ENCODE measurements at places on chromosomes 13 and 19. TPM values are rescaled to one million over a fixed set of nuclear protein-coding genes. Genes with fewer than 3 reads are reported as not detected.

DNA sequence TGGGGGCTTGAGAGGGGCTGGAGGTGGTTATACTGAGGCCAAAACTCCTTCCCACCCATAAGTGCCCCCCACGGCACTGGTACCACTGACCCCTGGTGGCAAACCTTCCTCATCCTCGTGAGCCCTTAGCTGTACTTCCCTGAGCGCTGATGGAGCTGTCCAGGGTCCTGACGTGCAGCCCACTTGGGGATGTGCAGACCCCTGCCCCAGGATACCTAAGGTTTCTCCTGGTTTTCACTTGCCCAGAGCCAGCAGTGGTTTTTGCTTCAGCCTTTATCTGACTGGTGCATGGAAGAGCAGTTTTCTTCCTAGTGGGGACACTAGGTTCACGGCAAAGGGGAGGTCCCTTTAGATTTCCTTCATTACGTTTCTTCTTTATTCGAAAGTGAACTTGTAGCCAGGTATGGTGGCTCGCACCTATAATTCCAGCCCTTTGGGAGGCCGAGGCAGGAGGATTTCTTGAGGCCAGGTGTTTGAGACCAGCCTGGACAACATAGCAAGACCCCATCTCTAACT, 28.7 kb upstream of the KCTD15 start:
- DNase-seq: peak; percentile 74

Gene MEIOSIN
- polyA plus RNA-seq: not detected

Gene NKG7
- polyA plus RNA-seq: 2.1 TPM

- DNase-seq: no peak
Measured at GRCh38 chr13:46632176-46632575, 79.2 kb downstream of the LRCH1 start.

DNA sequence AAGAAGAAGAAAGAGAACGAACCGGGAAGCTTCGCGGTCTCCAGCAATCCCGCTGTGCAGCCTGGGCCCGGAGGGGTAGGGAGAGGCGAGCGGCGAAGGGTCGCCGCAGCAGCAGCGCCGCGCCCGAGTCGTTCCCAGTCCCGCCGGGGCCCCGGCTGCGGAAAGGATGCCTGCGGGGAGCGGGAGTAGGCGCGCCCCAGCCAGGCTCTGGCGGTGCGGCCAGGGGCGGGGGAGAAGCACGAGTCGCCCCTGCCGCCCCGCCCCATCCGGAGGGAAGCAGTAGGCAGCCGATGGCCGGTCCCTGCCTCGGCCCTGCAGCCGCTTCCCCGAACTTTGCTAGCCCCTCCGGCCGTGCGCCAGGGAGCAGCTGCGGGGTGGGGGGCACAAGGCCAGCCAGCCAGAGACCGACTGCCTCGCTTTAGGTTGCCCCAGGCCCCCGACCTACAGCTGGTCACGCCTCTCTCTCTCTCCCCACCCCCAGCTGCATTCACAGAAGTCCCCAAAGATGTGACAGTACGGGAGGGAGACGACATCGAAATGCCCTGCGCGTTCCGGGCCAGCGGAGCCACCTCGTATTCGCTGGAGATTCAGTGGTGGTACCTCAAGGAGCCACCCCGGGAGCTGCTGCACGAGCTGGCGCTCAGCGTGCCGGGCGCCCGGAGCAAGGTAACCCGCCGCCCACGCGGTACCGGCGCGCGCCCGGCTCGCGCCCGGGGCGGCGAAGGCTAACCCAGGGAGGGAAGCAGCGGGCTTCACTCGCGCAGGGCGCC, 1.1 kb downstream of the VSTM2B start:
- no peak for DNase-seq

GRCh38 chr19:40601134-40601974, at the start of gene LTBP4:
LTBP4 (plus strand) TSS chr19:40601369; CDS start chr19:40601388, 19 bp downstream.
- DNase-seq: no peak

- no peak for DNase-seq
Measured at GRCh38 chr13:68806125-68806524, 1301.5 kb upstream of the ATXN8OS start.

GRCh38 chr19:19493841-19494546, 21.4 kb downstream of the TSSK6 start:
- no peak for DNase-seq

Gene ZNF418
- polyA plus RNA-seq: 30.0 TPM

DNA sequence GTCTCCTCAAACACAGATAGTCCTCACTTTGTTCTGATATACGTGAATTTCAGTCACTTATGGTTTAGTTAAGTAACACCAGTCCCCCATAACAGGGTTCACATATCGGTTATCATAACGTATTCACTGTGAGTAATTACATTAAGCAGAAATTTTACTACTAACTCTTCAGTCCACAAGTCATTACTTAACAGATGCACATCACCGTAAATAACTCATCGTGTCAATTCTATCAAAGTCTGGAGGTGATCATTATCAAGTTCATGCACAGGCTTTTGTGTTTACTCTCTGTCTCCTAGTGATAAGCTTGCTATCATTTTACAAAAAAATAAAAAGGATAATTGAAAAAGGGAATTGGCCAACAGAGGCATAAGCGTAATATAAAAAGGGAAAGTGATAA, 287.4 kb upstream of the ATXN8OS start:
- DNase-seq: no peak

DNA sequence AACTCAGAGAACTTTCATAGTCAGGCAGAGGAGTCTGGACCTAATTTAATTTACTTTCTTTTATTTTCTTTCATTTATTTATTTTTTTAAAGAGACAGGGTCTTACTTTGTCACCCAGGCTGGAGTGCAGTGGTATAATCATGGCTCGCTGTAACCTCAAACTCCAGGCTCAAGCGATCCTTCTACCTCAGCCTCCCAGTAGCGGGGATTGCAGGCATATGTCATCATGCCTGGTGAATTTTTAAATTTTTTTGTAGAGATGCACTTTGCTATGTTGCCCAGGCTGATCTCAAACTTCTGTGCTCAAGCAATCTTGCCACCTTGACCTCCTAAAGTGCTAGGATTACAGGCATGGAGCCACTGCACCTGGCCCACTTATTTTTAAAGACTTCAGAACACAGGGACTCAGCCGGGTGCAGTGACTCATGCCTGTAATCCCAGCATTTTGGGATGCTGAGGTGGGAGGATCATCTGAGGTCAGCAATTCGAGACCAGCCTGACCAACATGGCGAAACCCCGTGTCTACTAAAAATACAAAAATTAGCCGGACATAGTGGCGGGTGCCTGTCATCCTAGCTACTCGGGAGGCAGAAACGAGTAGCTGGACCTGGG, 50.6 kb downstream of the KLF5 start:
- DNase-seq: no peak

DNA sequence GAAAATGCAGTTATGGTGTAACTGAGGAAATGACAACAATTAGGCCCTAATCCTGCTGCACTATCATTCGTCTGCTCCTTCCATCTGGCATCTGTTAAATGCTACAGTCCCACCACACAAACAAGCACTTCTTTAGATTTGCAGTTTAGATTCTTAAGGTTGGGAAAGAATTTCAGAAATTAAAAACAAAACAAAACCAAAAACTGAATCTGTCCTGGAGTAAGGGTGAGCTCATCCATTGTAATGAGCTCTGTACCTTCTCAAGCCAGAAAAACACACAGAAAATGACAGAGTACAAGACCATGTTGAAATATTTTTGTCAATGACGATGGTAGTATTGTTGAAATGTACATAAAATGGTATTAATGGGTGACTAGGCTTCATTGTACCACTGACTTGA, 28.3 kb downstream of the SMAD9 start:
- DNase-seq: no peak

Gene ZNF66
- 7.7 TPM for polyA plus RNA-seq

GRCh38 chr13:86585835-86586234, 786.6 kb upstream of the SLITRK6 start:
- DNase-seq: peak; percentile 76

DNA sequence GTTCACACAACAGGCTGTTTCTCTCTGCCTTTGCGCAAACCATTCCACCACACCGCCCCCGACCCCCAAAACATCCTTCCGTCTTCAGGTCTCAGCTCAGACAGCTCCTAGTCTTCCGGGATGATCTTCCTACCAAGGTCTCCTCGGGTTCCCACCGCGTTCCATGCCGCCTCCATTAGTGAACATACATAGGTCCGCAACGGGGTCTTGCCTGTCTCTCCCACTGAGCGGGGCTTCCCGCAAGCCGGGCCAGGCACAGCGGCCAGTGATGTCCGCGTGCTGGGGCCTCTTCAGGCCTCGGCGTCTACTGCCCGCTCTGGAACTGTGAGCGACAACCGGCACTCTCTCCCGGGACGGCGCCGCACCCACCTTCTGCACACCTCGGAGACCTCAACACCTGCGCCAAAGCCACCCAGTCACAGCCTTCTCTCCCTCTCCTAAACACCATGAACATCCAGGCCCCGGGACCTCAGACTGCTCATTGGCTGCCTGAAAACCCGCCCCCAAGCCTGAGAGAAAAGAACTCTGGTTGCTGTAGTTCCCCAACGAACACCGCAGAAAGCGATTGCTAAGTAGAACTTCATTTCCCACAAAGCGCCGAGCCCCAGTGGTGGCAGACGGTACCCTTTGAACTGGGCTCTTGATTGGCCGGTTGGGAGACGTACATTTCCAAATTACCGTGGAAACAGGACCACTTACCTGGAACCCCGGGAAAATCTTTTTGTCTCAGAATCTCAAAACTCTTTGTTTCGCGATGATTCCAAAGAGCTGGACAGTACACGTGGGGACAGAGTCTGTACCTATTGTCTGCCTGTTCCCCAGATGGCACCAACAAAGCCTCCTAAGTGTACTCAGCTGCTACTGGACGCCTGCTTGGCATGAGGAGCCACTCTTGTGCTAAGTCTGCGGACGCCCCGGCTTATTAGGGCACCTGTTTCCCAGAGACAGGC, 9.5 kb downstream of the DYRK1B start:
- peak; percentile 94 for DNase-seq

Gene ANKLE1
- 0.91 TPM for polyA plus RNA-seq

Gene HCST
- polyA plus RNA-seq: 5.2 TPM

- DNase-seq: no peak
Measured at GRCh38 chr13:24925318-24926231, 161.6 kb downstream of the RNF17 start.

- no peak for DNase-seq
Measured at GRCh38 chr19:47303966-47304365, 5.7 kb upstream of the C5AR1 start.

Gene ZNF93
- polyA plus RNA-seq: 14.5 TPM

Gene RNF225
- not detected for polyA plus RNA-seq

- no peak for DNase-seq
Measured at GRCh38 chr19:17944301-17944700, 11.5 kb downstream of the CCDC124 start.

GRCh38 chr19:6226012-6226411, 53.8 kb downstream of the MLLT1 start:
- no peak for DNase-seq

DNA sequence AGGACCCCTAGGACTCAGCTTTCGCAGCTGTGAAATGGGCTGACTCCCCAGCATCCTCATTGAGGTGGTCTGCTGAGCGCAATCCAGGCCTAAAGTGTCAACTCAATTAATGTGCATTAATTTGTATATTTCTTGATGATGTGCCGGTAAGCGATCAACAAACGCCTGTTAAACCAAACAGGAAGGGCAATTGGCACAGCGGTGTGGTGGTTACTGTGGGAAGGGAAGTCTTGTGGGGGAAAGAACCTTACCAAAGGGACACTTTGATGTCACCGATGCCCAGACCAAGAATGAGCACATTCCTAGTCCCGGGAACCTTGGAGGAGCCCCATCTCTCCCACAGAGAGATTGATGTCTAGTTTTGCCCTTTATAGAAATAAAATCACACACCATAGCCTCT, 1.6 kb downstream of the JAK3 start:
- DNase-seq: no peak

All from renal pelvis (tissue), 12 donors.